ENCODE measurements at places on chromosomes 11 and 22.

DNA sequence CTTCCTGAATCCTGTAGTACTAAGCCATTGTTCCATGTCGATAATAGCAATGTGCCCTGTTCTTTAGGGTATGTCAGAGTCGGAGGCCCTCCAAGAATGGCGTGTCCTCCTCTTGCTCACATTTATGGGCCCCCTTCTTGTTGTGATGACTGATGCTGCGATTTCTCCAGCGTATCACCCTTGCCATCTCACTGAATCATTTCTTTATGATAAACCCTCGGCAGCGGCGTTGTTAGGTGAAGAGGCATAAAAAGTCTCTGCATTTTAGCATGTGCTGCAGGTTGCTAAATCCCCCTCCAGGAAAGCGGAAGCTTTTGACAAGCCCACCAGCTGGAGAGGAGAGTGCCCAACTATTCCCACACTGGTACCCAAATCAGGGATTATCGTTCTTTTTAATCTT lies 1045.3 kb downstream of the BRD1 start:
- no peak for DNase-seq

- no peak for DNase-seq
These were observed 1201.2 kb downstream of the TBC1D22A start for GRCh38 chr22:47963660-47964059.

GRCh38 chr11:13355191-13355590 lies 77.6 kb downstream of the BMAL1 start:
- no peak for DNase-seq

DNA sequence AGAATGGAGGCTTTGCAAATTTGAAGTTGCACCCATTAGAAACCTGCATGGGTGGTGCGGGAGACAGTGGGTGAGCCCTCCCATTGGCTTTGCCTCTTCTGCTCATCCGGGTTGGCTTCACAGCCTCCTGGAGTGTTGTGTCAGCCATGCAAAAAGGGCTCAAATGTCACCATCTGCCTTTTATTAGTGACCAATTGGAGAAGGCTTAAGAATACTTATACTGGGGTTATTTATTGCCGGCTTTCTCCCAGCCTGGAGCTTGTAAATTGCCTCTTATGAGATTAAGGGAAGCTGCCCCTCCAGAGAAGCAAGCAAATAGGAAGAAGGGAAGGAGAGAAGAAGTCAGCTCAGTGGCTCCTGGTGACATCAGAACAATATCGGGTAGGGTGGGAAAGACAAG lies 182.6 kb downstream of the ST3GAL4 start:
- DNase-seq = no peak

- DNase-seq = no peak
These were observed 99.4 kb upstream of the MTMR2 start for GRCh38 chr11:96023275-96023674.

DNA sequence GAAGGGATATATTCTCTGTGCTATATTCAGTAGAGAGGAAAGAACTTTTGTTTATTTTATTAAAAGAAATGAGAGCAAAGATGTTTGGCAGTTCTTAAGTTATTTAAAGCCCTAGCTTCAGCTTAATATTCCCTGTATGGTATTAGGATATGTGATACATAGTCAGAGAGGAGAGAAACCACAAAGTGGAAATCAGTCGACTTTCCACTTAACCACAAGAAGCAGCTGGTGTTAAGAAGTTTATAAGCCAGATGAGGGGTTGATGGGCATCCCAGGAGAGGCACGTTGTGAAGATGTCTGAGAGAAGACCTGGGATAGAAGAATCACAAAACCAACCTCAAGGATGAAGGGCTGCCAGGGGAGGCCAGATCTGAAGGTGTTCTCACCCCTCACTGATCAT lies 23.3 kb upstream of the PHF21B start:
- DNase-seq = no peak

DNA sequence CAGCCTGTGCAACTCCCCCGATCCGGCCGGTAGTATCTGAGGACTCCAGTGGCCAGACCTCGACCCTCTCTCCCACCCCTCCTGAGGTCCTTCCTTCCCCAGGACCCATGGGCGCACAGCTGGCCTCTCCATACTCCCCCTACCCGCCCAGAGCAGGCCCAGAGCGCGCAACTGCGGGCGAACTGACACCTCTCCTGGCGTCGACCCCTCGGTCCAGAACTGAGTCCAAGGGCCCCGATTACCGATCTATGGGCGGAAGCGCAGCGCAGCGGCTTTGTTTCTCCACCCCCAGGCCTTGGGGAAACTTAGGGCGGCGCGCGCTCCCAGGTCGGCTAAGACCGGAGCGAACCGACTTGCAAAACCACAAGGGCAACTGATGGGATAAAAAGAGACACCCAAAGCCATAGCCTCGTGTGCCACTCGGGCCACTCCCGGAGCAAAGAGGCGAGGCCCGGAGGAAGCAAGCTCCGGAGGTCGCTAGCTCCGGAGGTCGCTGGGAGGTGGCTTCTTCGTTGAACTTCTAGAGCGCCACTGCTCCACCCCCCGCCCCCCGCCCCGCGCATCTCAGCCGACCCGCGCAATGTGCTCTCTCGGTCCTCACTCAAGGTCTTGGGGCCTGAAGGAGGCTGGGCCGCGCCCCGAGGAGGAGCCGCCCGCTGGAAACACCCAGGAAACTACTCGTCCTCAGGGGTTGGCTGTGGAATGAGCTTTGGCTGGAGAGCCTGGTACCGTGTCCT lies 9.8 kb upstream of the ALX4 start:
- DNase-seq = no peak

GRCh38 chr11:72578991-72579815 lies 95.0 kb downstream of the PDE2A start:
- DNase-seq = no peak

- DNase-seq = no peak
These were observed 19.2 kb upstream of the GALNT18 start for GRCh38 chr11:11640996-11641395.

GRCh38 chr11:8249482-8249881 lies 14.2 kb downstream of the LMO1 start:
- DNase-seq = no peak

- DNase-seq = peak; percentile 54
These were observed 11.5 kb downstream of the PARVG start for GRCh38 chr22:44192098-44192815.

DNA sequence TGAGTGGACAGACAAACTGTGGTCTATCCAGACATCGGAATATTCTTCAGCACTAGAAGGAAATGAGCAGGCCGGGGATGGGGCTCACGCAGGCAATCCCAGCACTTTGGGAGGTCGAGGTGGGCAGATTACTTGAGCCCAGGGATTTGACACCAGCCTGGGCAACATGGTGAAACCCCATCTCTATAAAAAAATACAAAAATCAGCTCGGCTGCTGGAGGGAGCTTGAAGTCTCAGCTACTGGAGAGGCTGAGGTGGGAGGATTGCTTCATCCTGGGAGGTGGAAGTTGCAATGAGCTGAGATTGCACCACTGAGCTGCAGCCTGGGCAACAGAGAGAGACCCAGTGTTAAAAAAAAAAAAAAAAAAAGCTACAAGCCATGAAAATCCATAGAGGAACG lies 8.0 kb upstream of the CTSD start:
- no peak for DNase-seq

GRCh38 chr11:125390946-125391345 lies 105.1 kb downstream of the FEZ1 start:
- DNase-seq = no peak

- no peak for DNase-seq
These were observed 22.0 kb upstream of the MS4A6A start for GRCh38 chr11:60204922-60205321.

Data from immature natural killer cell (primary cell).